ENCODE measurements at places on chromosomes 13 and 19.

- no peaks in the 10 kb centered on the region for H3K4me1 ChIP-seq
- no peak for ATAC-seq
- H3K27me3 ChIP-seq, result peaks cover 4% of the 10 kb centered on the region
- no peaks in the 10 kb centered on the region for H3K36me3 ChIP-seq
- H3K4me3 ChIP-seq, result no peak overlapping the region
These were observed 24.4 kb downstream of the PLA2G4C start for GRCh38 chr19:48085904-48086864.

DNA sequence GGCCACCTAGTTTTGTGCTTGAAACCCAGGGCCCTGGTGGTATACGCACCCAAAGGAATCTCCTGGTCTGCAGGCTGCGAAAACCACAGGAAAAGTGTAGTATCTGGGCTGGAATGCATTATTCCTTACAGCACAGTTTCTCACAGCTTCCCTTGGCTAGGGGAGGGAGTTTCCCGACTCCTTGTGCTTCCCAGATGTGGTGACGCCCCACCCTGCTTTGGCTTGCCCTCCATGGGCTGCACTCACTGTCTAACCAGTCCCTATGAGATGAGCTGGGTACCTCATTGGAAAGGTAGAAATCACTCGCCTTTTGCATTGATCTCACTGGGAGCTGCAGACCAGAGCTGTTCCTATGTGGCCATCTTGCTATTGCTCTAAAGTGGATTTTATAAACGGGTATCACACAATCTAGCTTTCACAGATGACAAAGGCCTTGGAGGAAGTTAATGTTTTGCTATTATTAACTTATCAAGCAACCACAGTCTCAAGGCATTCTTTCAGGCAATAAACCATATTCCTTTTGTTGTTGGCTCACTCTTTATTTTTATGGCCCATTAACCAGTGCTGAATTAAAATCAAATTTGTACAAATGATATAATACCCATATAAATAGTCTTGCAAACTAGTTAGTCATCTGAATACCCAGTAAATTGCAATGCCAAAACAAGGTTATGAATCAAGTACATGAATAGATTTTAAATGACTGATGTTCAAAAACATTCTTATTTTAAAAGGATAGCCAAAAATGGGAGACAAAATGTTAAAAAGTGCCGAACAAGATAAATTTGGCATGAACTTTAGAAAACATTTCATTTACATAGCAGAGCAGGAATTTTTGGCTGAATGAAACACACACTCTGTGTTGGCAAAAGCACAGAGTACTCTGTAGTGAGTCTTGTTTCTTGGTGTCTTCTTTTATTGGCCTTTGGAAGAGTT is 475.4 kb upstream of the ARGLU1 start:
- H3K4me1 ChIP-seq, result no peaks in the 10 kb centered on the region
- no peaks in the 10 kb centered on the region for H3K27me3 ChIP-seq
- no peak for ATAC-seq
- no peak overlapping the region for H3K4me3 ChIP-seq
- no peaks in the 10 kb centered on the region for H3K36me3 ChIP-seq
- no peak overlapping the region for H3K27ac ChIP-seq

GRCh38 chr13:41312176-41312500 is 1.1 kb downstream of the NAA16 start:
- H3K27ac ChIP-seq, result peak overlapping the region; percentile 93
- H3K4me1 ChIP-seq, result peaks cover 18% of the 10 kb centered on the region

DNA sequence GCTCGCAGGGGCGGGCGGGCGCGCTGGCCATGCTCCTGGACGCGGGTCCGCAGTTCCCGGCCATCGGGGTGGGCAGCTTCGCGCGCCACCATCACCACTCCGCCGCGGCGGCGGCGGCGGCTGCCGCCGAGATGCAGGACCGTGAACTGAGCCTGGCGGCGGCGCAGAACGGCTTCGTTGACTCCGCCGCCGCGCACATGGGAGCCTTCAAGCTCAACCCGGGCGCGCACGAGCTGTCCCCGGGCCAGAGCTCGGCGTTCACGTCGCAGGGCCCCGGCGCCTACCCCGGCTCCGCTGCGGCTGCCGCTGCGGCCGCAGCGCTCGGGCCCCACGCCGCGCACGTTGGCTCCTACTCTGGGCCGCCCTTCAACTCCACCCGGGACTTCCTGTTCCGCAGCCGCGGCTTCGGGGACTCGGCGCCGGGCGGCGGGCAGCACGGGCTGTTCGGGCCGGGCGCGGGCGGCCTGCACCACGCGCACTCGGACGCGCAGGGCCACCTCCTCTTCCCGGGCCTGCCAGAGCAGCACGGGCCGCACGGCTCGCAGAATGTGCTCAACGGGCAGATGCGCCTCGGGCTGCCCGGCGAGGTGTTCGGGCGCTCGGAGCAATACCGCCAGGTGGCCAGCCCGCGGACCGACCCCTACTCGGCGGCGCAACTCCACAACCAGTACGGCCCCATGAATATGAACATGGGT is 599 bp downstream of the ZIC2 start:
- H3K27me3 ChIP-seq, result peaks cover 37% of the 10 kb centered on the region
- H3K27ac ChIP-seq, result no peak overlapping the region
- H3K36me3 ChIP-seq, result peaks cover 27% of the 10 kb centered on the region
- peaks cover 5% of the 10 kb centered on the region for H3K4me1 ChIP-seq
- H3K4me3 ChIP-seq, result no peak overlapping the region
- ATAC-seq, result peak; percentile 7

DNA sequence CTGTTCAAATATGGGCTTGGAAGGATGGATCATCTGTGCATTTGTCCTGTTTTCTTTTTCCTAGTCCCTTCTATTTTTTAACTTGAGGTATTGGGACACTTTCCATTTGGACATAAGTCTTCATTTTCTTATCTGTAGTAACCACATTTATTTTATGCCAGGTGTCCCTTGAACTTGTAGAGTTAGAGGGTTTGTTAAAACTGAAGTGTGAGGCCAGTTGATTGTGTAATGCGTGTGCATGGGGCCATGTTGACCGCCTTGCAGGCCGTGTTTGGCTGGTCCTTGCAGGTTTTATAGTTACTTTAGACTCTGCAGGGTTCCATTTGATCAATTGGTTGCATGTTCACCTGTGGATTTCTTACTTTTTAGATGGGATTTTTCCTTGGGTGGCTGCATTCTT is 21.0 kb downstream of the SAE1 start:
- no peaks in the 10 kb centered on the region for H3K27me3 ChIP-seq
- H3K4me3 ChIP-seq, result no peak overlapping the region
- peaks cover 96% of the 10 kb centered on the region for H3K36me3 ChIP-seq
- peaks cover 8% of the 10 kb centered on the region for H3K4me1 ChIP-seq

DNA sequence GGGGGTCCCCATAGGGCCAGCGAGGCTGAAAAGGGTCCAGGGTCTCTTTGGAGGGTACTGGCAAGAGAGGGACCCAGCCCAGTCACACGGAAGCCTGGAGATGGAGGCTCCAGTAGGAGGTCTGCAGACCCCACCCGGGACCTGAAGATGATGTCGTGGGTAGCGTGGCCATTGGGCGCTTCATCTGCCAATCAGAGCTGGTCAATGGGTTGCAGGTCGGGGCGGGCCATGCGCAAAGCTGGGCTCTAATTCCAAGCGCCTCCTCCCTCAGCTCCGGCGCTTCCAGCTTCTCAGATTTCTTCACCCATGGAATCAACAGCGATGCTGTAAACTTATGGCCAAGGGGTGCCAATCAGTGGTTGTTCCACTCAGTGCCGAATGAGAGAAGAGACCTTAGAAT is 10.9 kb downstream of the SIGLEC12 start:
- H3K4me1 ChIP-seq, result peaks cover 7% of the 10 kb centered on the region
- peaks cover 22% of the 10 kb centered on the region for H3K27me3 ChIP-seq
- no peak for ATAC-seq
- H3K36me3 ChIP-seq, result no peaks in the 10 kb centered on the region
- no peak overlapping the region for H3K4me3 ChIP-seq
- H3K27ac ChIP-seq, result no peak overlapping the region

DNA sequence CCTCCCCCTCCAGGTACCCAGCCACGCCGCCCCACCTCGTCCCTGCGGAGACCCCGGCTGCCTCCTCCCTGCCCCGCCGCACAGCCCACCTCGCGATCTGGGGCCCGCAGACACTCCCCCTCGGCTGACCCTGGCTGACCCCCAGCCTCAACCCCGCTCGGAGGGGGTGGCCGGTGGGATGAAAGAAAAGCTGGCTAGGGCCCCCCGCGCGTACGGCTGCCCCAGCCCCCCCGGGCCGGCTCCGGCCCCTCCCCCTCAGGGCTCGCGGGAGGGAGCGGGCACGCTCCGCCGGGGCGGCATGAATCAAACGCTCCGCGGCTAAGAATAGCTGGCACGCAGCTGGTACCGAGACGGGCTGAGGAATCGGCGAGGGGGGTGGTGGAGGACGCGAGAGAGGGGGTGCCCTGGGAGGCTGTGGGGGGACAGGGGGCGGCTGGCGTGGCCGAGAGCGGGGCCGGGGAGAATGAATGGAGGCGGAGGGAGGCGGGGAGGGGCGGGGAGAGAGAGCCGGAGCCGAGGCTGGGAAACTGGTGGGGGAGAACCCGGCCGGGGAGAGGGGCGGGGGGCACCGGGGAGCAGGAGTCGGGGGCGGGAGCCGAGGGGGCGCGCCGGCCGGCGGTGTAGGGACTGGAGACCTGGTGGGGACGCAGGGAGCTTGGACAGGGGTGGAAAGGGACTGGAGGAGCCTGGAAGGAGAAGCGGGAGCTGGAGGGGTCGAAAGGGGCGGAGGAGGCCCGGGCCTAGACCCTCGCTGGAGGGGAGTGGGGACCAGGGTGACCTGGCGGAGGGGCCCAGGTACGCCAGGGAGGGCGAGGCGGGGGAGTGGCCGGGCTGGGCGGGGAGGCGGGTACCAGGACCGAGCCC is 1.1 kb downstream of the SHANK1 start:
- no peak overlapping the region for H3K27ac ChIP-seq
- H3K36me3 ChIP-seq, result peaks cover 9% of the 10 kb centered on the region
- H3K4me1 ChIP-seq, result peaks cover 4% of the 10 kb centered on the region
- no peak overlapping the region for H3K4me3 ChIP-seq
- peaks cover 61% of the 10 kb centered on the region for H3K27me3 ChIP-seq

DNA sequence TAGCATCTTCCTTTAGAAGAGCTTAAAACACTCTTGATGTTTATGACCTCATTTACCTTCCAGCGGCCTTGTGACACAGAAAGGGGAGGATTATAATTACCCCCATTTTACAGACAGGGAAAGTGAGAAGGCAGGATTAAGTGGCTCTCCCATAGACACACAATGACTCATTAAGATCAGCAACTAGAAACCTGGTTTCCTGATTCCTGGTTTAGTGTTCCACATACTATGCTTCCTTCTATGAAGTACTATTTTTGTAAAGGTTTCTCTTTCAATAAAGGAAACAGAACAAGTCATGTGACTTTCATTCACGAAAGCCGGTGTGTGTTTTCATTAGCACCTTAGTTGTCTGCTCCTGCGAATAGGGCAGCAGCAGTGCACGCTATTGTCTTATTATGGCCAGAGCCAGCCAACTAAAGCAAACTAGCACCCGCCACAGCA is 8.3 kb downstream of the IRS2 start:
- peaks cover 44% of the 10 kb centered on the region for H3K4me1 ChIP-seq
- peak; percentile 88 for ATAC-seq
- peak overlapping the region; percentile 77 for H3K4me3 ChIP-seq
- H3K36me3 ChIP-seq, result no peaks in the 10 kb centered on the region
- H3K27ac ChIP-seq, result no peak overlapping the region
- no peaks in the 10 kb centered on the region for H3K27me3 ChIP-seq

DNA sequence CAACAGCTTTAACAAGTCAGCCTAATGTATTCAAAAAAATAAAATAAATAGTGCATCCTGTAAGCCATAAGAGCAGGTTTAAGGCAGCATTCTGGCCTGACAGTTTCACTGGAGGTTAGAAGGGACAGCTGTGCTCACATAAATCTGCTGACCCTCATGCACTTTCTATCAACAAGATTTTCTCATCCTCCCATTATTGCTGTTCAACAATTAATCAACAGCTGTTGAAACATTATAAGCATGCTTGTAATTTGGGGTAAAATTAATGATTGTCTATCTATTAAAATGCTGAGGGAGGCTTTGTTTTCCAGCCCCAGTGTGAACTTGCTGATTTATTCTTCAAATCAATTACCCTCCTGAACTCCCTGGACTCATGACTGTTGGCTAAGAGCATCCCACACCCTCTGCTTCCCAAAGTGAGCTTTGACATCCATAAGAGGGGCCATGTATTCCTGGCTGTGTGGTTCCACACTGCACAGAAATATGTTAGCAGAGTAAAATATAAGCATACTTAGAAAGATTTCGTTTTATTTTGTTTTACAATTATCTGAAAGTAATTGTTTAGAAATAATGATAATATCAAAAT is 492.4 kb downstream of the EFNB2 start:
- H3K27ac ChIP-seq, result no peak overlapping the region
- H3K4me3 ChIP-seq, result no peak overlapping the region
- H3K4me1 ChIP-seq, result no peaks in the 10 kb centered on the region
- ATAC-seq, result no peak
- H3K27me3 ChIP-seq, result no peaks in the 10 kb centered on the region
- H3K36me3 ChIP-seq, result no peaks in the 10 kb centered on the region

DNA sequence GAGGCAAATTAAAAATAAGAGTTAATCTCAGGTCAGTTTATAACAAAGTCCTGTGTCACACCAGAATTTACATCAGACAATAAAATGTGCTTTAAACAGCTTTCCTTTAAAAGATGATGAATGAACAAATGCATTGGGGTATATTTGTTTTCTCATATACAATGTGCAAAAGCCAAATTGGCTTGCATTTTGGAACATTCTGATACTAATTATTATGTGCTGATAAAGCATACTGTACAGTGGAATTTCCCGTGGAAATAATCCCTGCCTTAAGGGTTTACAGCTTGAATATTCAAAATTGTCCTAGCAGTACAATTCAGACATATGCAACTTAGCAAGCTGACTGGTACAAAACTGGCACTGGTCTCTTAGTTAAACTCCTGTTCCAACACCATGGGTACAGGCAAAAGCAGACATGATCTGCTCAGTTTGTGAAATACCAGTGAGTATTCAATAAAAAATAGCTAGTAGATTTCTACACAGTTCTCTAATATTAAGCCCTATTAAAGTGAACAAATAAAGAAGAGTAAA is 373.4 kb downstream of the SLITRK1 start:
- H3K4me1 ChIP-seq, result no peaks in the 10 kb centered on the region
- ATAC-seq, result no peak
- H3K36me3 ChIP-seq, result no peaks in the 10 kb centered on the region

GRCh38 chr19:15790096-15790495 is 2.6 kb downstream of the OR10H5 start:
- peaks cover 4% of the 10 kb centered on the region for H3K4me1 ChIP-seq
- peaks cover 22% of the 10 kb centered on the region for H3K27me3 ChIP-seq
- no peaks in the 10 kb centered on the region for H3K36me3 ChIP-seq
- H3K4me3 ChIP-seq, result no peak overlapping the region
- ATAC-seq, result no peak

DNA sequence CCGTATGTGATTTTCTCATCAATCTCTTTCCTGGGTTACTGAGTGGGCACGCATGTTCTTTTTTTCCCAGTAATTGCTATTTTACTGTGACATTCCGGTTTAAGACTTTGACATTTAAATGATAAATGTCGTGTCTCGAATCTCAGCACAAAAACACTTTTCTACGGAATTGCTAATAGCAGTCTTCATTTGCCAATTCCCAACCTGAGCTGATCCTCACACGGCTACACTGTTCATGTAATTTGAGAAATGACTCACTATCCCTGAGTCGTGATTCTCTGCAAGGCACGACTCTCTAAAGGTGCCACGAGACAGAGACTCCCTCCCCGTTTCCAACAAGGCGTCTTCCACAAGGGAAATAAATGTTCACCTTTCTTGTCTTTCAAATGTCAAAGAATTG is 88.7 kb upstream of the USP29 start:
- no peaks in the 10 kb centered on the region for H3K4me1 ChIP-seq
- ATAC-seq, result no peak
- no peaks in the 10 kb centered on the region for H3K36me3 ChIP-seq
- no peak overlapping the region for H3K4me3 ChIP-seq
- H3K27ac ChIP-seq, result no peak overlapping the region
- H3K27me3 ChIP-seq, result no peaks in the 10 kb centered on the region
